NCI-H1417 treated with DMSO at 0.1 percent for 48 hours (cell line): ENCODE measurements at places on chromosomes 11 and 22.

DNA sequence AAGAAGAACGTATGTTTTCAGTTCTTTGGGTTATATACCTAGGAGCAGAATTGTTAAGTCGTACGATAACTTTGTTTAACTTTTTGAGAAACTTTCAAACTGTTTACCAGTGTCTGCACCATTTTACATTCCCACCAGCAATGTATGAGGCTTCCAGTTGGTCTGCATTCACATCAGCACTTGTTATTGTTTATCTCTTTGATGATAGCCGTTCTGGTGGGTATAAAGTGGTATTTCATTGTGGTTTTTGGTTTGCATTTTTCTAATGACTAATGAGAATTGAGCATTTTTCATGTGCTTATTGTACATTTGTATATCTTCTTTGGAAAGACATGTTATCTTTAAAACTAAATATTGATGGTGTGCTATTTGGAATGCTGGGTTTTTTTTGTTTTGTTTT, 59.8 kb downstream of the KDM2A start:
- no peak for DNase-seq

DNA sequence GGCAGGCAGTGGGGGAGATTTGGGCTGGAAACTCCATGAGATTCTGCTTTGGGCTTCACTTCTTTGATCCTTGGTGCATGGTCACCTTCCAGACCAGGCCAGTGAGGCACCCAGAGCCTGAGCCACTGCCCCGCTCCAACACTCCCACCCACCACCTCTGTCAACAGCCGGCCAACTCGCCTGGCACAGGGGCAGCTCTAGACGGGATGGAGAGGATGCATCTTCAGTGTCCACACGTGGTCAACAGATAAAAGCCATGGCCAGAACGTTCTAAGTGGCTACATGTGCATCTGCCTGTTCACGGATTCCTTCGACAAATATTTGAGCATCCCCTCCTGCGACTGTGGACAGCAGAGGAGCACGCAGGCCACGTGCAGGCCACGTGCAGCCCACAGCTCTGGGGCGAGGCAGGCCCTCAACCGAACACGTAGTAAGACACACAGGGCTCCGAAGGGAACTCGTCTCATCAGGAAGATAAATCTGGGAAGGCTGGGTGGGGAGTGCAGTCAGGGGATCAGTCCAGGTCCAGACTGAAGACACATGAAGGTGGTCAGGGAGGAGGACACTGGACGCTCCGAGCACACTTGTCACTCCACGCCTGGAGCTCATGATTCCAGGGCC, 1.2 kb downstream of the LRRC56 start:
- no peak for DNase-seq

GRCh38 chr11:100948936-100949335, 180.7 kb downstream of the PGR start:
- DNase-seq, result no peak

DNA sequence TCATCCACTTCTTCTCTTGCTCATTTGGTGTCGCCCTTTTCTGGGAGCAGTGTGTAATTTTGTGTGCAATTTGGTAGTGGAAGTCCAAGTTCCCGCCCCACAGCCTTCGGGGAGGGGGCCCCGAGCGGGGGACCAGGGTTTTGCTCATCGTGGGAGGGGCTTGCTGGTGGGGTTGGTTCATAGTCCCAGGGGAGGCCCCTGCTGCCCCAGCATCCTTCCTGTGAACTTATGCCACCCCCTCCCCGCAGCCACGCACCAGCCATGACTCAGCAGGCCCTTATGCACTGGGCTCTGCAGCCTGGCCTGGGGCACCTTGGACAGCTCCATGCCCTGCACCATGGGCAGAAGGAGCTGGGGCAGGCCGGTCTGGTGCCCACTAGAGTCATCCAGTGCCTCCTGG, 1183.6 kb downstream of the BRD1 start:
- no peak for DNase-seq

DNA sequence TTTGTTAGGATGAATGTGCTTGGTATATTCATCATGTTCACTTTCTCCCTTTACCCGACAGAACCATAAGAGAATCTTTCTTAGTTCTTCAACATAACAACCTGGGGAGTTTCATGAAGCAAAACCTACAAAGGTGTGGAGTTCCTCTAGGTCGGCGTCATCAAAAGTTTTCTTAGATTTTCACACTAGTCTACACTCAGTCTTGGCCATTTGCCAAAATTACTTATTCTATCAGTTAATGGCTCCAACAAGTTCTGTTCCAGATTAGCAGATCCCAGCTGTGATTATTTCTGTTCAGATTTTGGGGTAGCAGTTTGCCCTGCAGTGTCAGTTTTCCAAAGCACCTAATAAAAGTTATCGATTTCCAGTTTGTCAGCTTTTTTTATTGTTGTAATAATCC, 935.8 kb upstream of the RAG2 start:
- DNase-seq, result no peak

GRCh38 chr22:50061824-50062355, 3.8 kb upstream of the TTLL8 start:
- no peak for DNase-seq

DNA sequence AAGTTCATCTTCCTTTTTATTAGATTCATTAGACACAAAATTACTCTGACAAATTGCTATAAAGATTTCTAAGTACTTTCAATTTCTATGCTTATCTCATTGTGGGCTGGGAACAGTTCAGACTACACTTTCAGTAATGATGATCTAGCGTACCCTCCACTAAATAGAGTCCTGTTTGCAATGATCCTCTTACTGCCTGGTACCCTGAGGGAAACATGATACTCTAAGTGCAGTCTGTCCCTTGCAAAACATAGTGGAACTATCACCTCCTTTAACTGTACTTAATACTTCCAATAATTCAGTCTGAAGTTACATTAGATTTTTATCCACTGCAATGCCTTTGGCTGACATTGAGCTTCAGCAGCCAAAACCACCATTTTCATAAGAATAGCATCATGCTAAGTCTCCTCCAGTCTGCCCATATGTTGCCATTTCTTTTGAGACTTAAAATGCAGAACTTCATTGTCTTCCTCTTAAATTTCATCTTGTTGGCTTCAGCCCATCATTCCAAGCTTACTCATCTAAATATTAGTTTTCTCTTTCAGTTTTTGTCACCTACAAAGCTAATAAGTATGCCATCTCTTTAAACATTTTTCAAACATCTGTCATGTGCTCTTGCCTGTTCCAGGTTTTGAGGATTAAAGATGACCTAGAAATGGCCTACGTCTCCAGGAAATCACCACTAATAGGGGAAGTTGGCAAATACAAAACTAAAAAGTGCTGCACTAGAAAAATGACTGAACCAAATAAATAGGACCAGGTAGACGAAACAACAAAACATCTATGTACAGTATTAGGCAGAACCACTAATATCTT, 55.5 kb downstream of the PAK1 start:
- no peak for DNase-seq

- no peak for DNase-seq
These were observed 36.2 kb downstream of the UVRAG start for GRCh38 chr11:75851203-75851602.

- DNase-seq, result peak; percentile 29
These were observed 175.0 kb upstream of the BDNF start for GRCh38 chr11:27874998-27875830.

DNA sequence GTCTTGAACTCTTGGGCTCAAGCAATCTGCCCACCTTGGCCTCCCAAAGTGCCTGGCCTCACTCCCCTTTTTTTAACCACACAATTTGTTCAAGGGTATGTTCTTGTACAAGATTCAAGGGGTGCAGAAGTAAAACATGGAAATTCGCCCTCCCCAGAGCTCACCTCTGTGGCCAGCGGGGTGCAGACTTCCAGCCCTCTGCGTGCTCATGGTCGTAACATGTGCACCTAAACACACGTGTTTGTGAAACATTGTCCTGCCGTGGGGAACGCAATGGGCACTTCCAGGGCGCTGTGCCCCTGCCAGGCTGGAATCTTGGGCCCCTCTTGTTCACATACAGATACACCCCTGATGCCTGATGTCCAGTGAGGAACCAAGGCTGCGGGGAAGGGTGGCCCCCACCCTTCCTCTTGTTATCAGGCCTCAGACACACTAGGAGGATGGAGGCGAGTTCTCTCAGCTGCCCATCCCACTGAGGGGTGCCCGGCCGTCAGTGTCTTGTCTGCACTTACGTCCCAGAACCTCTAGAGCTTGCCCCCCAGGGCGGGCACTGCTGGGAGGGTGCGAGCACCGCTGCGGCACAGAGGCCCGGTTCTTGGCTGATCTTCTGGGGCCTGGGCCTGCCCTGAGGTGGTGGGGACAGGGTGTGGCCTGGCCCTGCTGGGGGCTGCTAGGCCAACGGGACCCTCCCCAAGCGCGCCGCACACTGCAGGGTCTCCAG, 4.1 kb upstream of the EPS8L2 start:
- no peak for DNase-seq

DNA sequence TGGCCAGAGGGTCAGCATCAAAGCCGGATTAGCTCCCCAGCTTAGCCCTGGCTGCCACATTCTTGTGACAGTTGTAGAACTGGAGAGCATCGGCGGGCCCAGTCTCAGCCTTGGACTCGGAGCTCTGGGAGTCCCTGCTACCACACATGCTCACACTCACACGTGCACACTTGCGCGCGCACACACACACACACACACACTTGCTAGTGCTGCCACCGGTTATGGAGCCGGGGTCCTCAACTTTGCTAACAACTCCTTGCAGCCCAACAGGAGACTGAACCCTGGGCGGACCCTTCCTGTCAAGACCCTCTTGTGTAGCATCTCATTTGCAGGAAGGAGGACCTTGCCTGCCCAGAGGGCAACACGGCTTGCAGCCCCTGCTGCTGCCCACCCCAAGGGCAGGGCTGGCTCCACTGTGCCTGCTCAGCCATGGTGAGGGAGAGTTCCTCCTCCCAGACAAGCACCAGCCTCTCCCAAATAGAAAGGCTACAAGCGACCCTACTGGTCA, 107.6 kb downstream of the WNT7B start:
- no peak for DNase-seq

GRCh38 chr11:36270701-36271100, 18.5 kb downstream of the COMMD9 start:
- DNase-seq, result no peak

GRCh38 chr11:11980200-11980599, 28.2 kb downstream of the DKK3 start:
- no peak for DNase-seq

GRCh38 chr22:24319451-24319850, 48.8 kb downstream of the SPECC1L start:
- no peak for DNase-seq

GRCh38 chr11:8019314-8020243, 32.4 kb downstream of the EIF3F start:
- no peak for DNase-seq

- no peak for DNase-seq
These were observed 24.8 kb downstream of the TPST2 start for GRCh38 chr22:26565181-26565580.

- DNase-seq, result no peak
These were observed 7.6 kb upstream of the POU2AF1 start for GRCh38 chr11:111386611-111387150.

GRCh38 chr11:26225646-26226045, 106.3 kb upstream of the ANO3 start:
- DNase-seq, result no peak

DNA sequence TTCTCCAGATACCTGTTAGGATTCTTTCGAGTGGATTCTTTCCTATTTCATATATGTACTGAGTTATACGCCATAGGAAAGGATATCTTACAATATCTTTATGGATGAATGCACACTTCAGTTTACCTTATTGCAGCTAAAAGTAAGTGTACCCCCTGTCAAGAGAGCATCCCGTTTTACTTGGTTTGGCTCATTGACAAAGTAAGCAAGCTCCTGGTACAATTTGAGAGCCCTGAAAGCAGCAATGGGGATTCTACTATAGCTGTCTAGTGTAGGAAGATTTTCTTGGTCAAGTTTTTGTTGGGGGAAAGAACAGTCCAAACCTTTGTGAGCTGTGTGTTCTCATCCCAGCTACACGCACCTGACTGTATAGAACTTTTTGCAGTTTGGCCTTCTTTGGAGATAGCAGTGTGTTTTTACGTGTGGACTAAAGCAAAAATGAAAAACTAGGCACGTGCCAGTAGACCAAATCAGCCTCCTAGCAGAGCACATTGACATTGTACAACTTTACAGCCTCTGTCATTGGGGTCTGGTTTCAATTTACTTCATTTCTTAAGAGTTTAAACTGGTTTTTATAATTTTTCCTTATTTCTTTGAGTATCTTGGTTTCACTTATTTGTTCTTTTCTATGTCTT, 44.0 kb downstream of the PPP6R3 start:
- DNase-seq, result no peak

- DNase-seq, result no peak
These were observed 1108.4 kb downstream of the DLG2 start for GRCh38 chr11:84518631-84519183.
